ENCODE measurements at places on chromosomes 11 and 22.

- DNase-seq = no peak
Observed at GRCh38 chr11:104076455-104076854, 40.0 kb downstream of the DDI1 start.

- DNase-seq = no peak
Observed at GRCh38 chr11:131178596-131178995, 191.8 kb upstream of the NTM start.

- DNase-seq = no peak
Observed at GRCh38 chr11:66293352-66293751, 1.7 kb downstream of the TMEM151A start.

GRCh38 chr11:64687204-64687603 lies 35.8 kb downstream of the NRXN2 start:
- DNase-seq = no peak

DNA sequence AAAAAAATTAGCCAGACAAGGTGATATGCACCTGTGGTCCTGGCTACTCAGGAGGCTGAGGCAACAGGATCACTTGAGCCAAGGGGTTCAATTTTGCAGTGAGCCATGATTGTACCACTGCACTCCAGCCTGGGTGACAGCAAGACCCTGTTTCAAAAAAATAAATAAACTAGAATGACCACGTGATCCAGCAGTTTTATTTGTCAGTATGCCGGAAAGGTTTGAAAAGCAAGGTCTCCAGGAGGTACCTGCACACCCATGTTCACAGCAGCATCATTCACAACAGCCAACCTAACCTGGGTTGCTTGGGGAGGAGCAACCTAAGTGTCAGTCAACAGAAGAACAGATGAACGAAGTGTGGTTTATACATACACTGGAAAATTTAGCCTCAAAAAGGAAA lies 78.7 kb upstream of the SEPTIN5 start:
- DNase-seq = no peak
